ENCODE measurements at places on chromosomes 12 and 14. TPM values are rescaled to one million over a fixed set of nuclear protein-coding genes. Genes with fewer than 3 reads are reported as not detected.

SYT1 gene
- 1.3 TPM for total RNA-seq

TMEM233 gene
- under 0.01 TPM for total RNA-seq

KLRC4 gene
- not detected for total RNA-seq

UNC119B gene
- 27.1 TPM for total RNA-seq

TAS2R42 gene
- not detected for total RNA-seq

GUCY2C gene
- total RNA-seq, result not detected

PTCSC3 gene
- not detected for total RNA-seq

SYNDIG1L gene
- 0.15 TPM for total RNA-seq

KRT71 gene
- total RNA-seq, result not detected

TAS2R14 gene
- 4.1 TPM for total RNA-seq

RPL10L gene
- total RNA-seq, result not detected

GNB3 gene
- 1.7 TPM for total RNA-seq

DIO2 gene
- 16.1 TPM for total RNA-seq

NID2 gene
- 315 TPM for total RNA-seq

KRT72 gene
- total RNA-seq, result not detected

PTPN21 gene
- 10.3 TPM for total RNA-seq

NKX2-1 gene
- total RNA-seq, result not detected

KRT81 gene
- total RNA-seq, result 0.15 TPM

CD27 gene
- 0.17 TPM for total RNA-seq

NANOG gene
- under 0.01 TPM for total RNA-seq

RERG gene
- not detected for total RNA-seq

PZP gene
- not detected for total RNA-seq

FLVCR2 gene
- total RNA-seq, result 5.3 TPM

STXBP6 gene
- 6.1 TPM for total RNA-seq

SYCP3 gene
- total RNA-seq, result not detected

GPR162 gene
- total RNA-seq, result 6.1 TPM

TAS2R19 gene
- total RNA-seq, result 4.5 TPM

B4GALNT3 gene
- total RNA-seq, result under 0.01 TPM

WNT1 gene
- total RNA-seq, result not detected
